CD4-positive, alpha-beta T cell (primary cell): ENCODE measurements at places on chromosomes 7 and 10. TPM values are rescaled to one million over a fixed set of nuclear protein-coding genes. Genes with fewer than 3 reads are reported as not detected.
A peak's percentile ranks its signal among the peaks of the same experiment; 100 is the strongest.

The RELN gene
- not detected for total RNA-seq

The CRYGN gene
- total RNA-seq = 0.14 TPM

The SYT15 gene
- 0.77 TPM for total RNA-seq

The PON3 gene
- not detected for total RNA-seq

The TMEM273 gene
- 1.8 TPM for total RNA-seq

The VWDE gene
- total RNA-seq = 1.5 TPM

The EPHB4 gene
- 8.9 TPM for total RNA-seq

The AS3MT gene
- total RNA-seq = 0.67 TPM

The ADCY1 gene
- 0.03 TPM for total RNA-seq

DNA sequence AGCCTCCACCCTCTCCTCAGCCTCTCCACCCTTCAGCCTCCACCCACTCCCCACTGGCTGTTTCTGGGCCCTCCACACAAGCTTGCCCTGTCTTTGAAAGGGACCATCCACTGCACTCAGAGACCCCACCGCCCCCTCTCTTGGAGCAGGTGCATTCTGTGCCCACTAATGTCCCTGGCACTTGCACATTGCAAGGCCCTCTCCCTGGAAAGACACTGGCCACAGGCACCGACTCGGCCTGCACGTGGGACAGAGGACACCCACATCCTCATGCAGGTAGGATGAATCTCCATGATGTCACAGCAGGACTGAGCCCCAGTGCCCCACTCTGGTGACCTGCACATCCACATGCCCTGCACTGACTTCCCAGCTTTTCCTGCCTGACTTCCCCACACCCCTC is 36.8 kb upstream of the EBF3 start:
- H3K27me3 ChIP-seq = peaks cover 4% of the 10 kb centered on the region
- DNase-seq = no peak
- no peak overlapping the region for H3K27ac ChIP-seq

- H3K27me3 ChIP-seq = no peaks in the 10 kb centered on the region
- no peak overlapping the region for H3K27ac ChIP-seq
- no peaks in the 10 kb centered on the region for H3K4me1 ChIP-seq
- DNase-seq = peak; percentile 2
- H3K4me3 ChIP-seq = no peak overlapping the region
Measured at GRCh38 chr10:46525177-46525823, 31.2 kb downstream of the GPRIN2 start.

- H3K27ac ChIP-seq = no peak overlapping the region
- DNase-seq = no peak
- no peaks in the 10 kb centered on the region for H3K27me3 ChIP-seq
- no peak overlapping the region for H3K4me3 ChIP-seq
- no peaks in the 10 kb centered on the region for H3K4me1 ChIP-seq
Measured at GRCh38 chr10:93039721-93040120, 20.9 kb upstream of the CYP26C1 start.

GRCh38 chr7:148623586-148624282 is 33.2 kb downstream of the C7orf33 start:
- peaks cover 4% of the 10 kb centered on the region for H3K27me3 ChIP-seq
- no peak overlapping the region for H3K27ac ChIP-seq
- DNase-seq = no peak
- no peaks in the 10 kb centered on the region for H3K36me3 ChIP-seq
- peaks cover 23% of the 10 kb centered on the region for H3K4me1 ChIP-seq

DNA sequence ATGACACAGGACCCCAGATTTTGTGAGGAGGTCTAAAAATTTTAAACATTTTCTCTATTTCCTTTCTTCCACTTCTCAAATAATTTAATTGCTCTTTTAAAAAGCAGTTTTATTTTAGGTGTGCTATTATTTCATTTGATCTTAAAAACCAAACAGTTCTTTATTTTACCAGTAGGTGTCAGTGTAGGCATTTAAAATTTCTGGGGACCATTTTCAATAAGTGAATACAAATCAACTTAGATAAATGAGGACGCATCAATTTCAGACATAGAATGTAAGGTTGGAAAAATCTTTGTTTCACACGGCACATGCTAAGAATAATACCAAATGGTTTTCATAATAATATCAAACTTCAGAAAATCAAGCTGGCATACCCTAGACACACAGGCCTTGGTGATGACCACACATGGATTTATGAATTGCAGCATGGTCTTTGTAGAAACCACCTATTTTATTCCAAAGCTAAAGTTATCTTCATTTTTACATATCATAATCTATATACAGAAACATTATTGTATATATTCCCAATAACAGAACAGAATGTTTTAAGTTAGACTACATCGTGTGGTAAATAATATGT is 127.6 kb upstream of the SLC26A5 start:
- H3K27ac ChIP-seq = no peak overlapping the region
- no peaks in the 10 kb centered on the region for H3K4me1 ChIP-seq
- no peaks in the 10 kb centered on the region for H3K36me3 ChIP-seq
- peaks cover 4% of the 10 kb centered on the region for H3K27me3 ChIP-seq
- DNase-seq = no peak
- H3K4me3 ChIP-seq = no peak overlapping the region

DNA sequence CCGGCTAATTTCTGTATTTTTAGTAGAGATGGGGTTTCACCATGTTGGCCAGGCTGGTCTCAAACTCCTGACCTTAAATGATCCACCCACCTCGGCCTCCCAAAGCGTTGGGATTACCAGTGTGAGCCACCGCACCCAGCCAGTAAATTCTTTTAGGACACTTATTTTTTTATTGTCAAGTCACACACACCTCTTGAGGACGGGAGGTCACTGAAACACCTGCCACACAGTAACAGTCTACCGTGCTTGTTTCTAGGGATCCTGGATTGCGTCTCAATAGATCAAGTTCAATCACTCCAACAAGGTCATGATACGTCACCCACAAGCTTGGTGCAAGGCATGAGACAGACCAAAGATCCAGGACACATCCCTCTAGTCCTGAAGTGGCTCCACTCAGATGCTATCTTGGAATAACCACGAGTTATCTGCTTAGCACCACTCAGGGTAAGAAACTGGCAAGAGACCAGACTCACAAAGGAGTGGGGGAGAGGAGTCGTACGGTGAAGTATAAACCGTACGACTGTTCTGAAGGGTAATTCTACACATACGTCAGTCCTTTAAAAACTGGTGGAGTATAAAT is 58.9 kb upstream of the NCAPG2 start:
- H3K36me3 ChIP-seq = peaks cover 82% of the 10 kb centered on the region
- no peak overlapping the region for H3K4me3 ChIP-seq
- DNase-seq = no peak
- H3K27ac ChIP-seq = no peak overlapping the region
- no peaks in the 10 kb centered on the region for H3K4me1 ChIP-seq

DNA sequence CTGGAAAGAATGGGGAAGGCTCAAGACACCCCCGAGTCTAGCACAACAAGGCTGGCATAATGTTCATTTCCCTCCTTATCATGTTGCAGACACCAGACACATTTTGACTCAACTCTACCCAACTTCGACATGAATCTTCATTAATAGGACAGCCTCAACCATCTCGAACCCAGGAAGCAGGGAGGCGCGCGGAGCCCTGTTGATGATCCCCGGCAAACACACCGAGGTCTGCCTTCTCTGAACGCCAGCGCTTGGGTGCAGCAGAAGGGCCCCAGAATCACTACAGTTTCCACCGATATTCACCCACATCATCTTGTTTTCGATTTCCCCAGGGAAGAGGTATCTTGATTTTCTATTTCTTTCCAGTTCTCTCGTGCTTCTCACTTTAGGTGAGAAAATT is 563.6 kb downstream of the TCERG1L start:
- no peaks in the 10 kb centered on the region for H3K27me3 ChIP-seq
- H3K36me3 ChIP-seq = no peaks in the 10 kb centered on the region
- H3K27ac ChIP-seq = no peak overlapping the region
- no peak overlapping the region for H3K4me3 ChIP-seq
- no peak for DNase-seq
- H3K4me1 ChIP-seq = no peaks in the 10 kb centered on the region

GRCh38 chr7:54581511-54581910 is 39.3 kb downstream of the VSTM2A start:
- H3K36me3 ChIP-seq = no peaks in the 10 kb centered on the region
- no peaks in the 10 kb centered on the region for H3K4me1 ChIP-seq
- H3K4me3 ChIP-seq = no peak overlapping the region
- DNase-seq = no peak
- no peaks in the 10 kb centered on the region for H3K27me3 ChIP-seq

DNA sequence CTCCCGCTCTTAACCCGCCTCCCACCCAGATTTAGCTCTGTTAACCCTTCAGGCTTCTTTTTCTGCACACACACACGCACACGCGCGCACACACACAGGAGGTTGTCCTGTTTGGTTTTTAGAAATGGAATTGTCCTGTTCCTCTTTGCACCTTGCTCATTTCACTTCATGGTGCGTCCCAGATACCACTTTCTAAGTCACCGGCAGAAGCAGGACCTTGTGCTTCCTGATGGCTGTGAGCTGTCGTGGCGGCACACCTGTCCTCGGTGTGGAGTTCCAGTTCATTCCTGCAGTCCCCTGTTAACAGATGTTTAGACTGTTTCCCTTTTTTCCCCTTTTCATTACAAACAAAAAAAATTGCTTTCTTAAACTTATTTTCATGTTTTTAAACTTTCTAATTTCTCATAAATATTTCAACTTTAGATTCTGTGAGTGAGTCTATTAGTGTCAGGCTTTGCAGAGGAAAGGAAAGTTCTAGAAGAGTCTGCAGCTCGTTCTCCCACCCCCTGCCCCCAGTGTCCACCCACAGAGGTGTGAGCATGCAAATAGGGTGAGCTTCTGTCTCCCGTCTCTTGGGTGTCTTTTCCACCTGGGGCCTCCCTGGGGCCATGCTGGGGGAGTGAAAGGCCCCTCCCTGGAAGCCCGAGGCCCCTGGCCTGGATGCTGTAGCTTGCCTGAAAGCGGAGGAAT is 85.5 kb downstream of the LHPP start:
- no peaks in the 10 kb centered on the region for H3K36me3 ChIP-seq
- no peak overlapping the region for H3K4me3 ChIP-seq
- DNase-seq = no peak

DNA sequence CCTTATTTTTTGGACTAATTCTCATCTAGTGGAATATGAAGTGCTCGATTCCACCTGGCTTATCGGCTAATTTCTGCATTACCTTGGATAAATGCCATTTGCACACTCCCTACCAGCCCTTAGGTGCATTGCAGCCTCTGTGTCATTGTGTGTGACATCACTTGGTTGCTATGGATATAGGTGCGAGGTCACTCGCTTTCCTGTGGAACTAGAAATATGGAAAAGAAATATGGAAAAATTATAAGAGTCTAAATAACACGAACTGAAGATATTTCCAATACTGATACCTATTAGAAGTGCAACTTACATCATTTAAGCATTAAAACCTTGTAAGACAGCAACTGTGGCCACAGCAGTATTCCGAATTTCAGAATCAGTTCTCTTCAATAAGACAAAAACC is 2.0 kb downstream of the YWHAG start:
- H3K4me3 ChIP-seq = peak overlapping the region; percentile 97
- peaks cover 10% of the 10 kb centered on the region for H3K36me3 ChIP-seq
- DNase-seq = no peak
- peaks cover 45% of the 10 kb centered on the region for H3K4me1 ChIP-seq

- peaks cover 19% of the 10 kb centered on the region for H3K4me1 ChIP-seq
- H3K27ac ChIP-seq = no peak overlapping the region
- no peaks in the 10 kb centered on the region for H3K27me3 ChIP-seq
- no peak for DNase-seq
- H3K36me3 ChIP-seq = peaks cover 8% of the 10 kb centered on the region
Measured at GRCh38 chr7:37287131-37287855, 161.4 kb downstream of the ELMO1 start.

- H3K4me1 ChIP-seq = no peaks in the 10 kb centered on the region
- H3K27ac ChIP-seq = no peak overlapping the region
- H3K36me3 ChIP-seq = no peaks in the 10 kb centered on the region
- H3K4me3 ChIP-seq = no peak overlapping the region
Measured at GRCh38 chr7:30789334-30789711, 18.1 kb downstream of the MINDY4 start.

- H3K4me3 ChIP-seq = no peak overlapping the region
- H3K4me1 ChIP-seq = no peaks in the 10 kb centered on the region
Measured at GRCh38 chr7:123028339-123028738, 32.8 kb upstream of the TAS2R16 start.

GRCh38 chr10:110069502-110069982 is 61.8 kb downstream of the ADD3 start:
- H3K27me3 ChIP-seq = no peaks in the 10 kb centered on the region
- H3K36me3 ChIP-seq = no peaks in the 10 kb centered on the region
- peak overlapping the region; percentile 54 for H3K27ac ChIP-seq
- DNase-seq = no peak
- peak overlapping the region; percentile 13 for H3K4me3 ChIP-seq

- H3K27ac ChIP-seq = peak overlapping the region; percentile 71
- H3K27me3 ChIP-seq = no peaks in the 10 kb centered on the region
- DNase-seq = no peak
- peaks cover 87% of the 10 kb centered on the region for H3K4me1 ChIP-seq
- peak overlapping the region; percentile 1 for H3K4me3 ChIP-seq
- H3K36me3 ChIP-seq = peaks cover 75% of the 10 kb centered on the region
Measured at GRCh38 chr10:71767420-71768035, 5.8 kb downstream of the VSIR start.

GRCh38 chr7:33806298-33807154 is 98.8 kb upstream of the BMPER start:
- H3K27me3 ChIP-seq = no peaks in the 10 kb centered on the region
- DNase-seq = no peak
- no peak overlapping the region for H3K4me3 ChIP-seq
- no peak overlapping the region for H3K27ac ChIP-seq
- H3K4me1 ChIP-seq = no peaks in the 10 kb centered on the region

DNA sequence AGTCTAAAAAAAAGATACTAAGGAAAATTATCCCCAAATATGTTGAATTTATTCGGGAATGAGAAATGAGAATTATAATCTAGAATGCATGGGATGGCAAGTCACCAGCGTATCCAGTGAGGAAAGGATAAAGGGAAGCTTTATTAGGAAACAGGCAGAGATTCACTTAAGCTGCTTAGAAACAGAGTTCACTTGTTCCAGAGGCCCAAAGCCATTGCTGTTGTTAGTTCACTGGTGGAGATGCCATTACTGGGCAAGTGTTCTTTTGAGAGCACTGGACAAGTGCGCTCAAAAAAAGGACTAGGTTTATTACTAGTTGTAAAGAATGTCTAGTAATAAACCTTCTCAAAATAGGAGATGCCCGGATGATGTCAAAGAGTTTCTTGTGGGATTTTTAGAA is 51.2 kb downstream of the MICU1 start:
- H3K27ac ChIP-seq = no peak overlapping the region
- no peak overlapping the region for H3K4me3 ChIP-seq
- no peaks in the 10 kb centered on the region for H3K27me3 ChIP-seq
- H3K4me1 ChIP-seq = no peaks in the 10 kb centered on the region
- no peaks in the 10 kb centered on the region for H3K36me3 ChIP-seq
- DNase-seq = no peak

GRCh38 chr10:88592381-88592780 is 5.8 kb downstream of the LIPJ start:
- H3K4me1 ChIP-seq = no peaks in the 10 kb centered on the region
- H3K27me3 ChIP-seq = no peaks in the 10 kb centered on the region
- H3K4me3 ChIP-seq = no peak overlapping the region
- DNase-seq = no peak
- H3K36me3 ChIP-seq = no peaks in the 10 kb centered on the region
- no peak overlapping the region for H3K27ac ChIP-seq
